Uterus (tissue), 4 donors: ENCODE measurements at places on chromosomes 3 and 15.

DNA sequence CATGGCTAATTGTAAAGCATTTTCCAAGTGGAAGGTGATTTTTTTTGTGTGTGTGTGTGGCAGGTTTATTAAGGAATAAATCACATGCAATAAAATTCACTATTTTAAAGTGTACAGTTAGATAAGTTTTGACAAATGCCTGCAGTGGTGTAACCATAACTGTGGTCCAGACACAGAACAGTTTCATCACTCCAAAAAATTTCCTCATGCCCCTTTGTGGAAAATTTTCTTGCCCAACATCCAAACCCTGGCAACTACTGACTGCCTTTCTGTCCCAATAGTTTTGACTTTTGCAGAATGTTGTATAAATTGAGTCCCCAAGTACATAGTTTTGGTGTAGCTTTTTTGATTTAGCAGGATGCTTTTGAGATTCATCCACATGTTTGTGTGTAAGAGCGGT is 135.1 kb upstream of the KLHL25 start:
- DNase-seq: no peak
- no peaks in the 10 kb centered on the region for H3K36me3 ChIP-seq
- no peak overlapping the region for H3K4me3 ChIP-seq
- H3K27me3 ChIP-seq: no peaks in the 10 kb centered on the region
- no peaks in the 10 kb centered on the region for H3K4me1 ChIP-seq
- H3K27ac ChIP-seq: peak overlapping the region; percentile 50

DNA sequence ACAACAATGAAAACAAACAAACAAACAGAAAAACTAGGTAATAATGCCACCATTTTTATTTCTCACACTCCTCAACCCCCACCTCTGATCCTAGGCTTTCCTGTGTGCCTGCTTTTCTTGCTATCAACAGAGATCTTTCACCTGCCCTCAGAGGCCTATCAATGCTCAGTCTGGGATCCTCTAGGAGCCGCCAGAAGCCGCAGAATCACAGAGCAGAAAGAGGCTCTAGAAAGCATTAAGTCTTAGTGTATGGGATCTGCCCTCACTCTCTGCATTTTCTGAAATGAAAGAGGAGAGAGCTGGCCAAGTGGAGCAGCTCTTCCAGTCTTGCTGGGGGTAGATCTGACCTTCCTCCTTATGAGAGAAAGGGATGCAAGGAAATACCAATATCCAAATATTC is 306.8 kb downstream of the TUSC7 start:
- DNase-seq: no peak

- no peak overlapping the region for H3K27ac ChIP-seq
- H3K36me3 ChIP-seq: no peaks in the 10 kb centered on the region
- no peak overlapping the region for H3K4me3 ChIP-seq
- no peaks in the 10 kb centered on the region for H3K27me3 ChIP-seq
Observed at GRCh38 chr3:42229266-42229941, 36.6 kb downstream of the CCK start.

DNA sequence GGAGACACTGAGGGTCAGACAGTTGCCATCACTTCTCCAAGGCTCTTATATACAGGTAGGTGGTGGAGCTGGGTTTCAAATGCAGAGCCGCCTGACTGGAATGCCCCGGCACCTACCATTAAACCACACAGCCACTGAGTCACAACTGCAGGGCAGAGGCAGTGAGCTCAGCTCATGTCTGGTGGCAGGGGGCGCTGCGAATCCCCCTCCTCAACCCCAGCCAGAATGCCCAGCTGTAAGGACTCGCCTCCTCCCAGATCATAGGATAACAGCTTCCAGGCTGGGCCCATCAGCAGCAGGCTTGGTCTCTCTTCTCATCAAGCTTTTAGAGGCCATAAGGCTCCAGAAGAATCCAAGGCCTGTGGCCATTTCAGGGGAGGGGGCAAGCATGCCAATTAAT is 26.4 kb downstream of the ADCY5 start:
- no peaks in the 10 kb centered on the region for H3K27me3 ChIP-seq
- no peak overlapping the region for H3K27ac ChIP-seq
- no peak for DNase-seq
- peaks cover 14% of the 10 kb centered on the region for H3K4me1 ChIP-seq
- no peaks in the 10 kb centered on the region for H3K36me3 ChIP-seq

DNA sequence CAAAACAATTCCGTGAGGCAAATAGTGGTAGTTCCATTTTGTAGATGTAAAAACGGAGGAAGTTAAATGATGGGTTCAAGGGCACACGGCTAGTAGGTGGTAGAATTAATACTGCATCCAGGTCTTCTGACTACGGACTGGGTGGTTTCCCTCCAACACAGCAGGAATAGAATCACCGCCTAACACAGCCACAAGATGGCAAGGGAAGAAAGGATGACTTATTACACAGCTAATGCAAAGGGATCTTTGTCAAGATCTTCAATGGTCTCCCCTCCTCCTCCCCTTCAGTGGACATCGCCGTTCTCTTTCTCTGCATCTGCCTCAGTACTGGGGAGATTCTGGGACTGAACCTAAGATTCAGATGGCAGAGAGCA is 524 bp upstream of the TOPBP1 start:
- H3K36me3 ChIP-seq: no peaks in the 10 kb centered on the region
- H3K4me1 ChIP-seq: peaks cover 7% of the 10 kb centered on the region
- H3K27ac ChIP-seq: peak overlapping the region; percentile 86
- no peaks in the 10 kb centered on the region for H3K27me3 ChIP-seq
- H3K4me3 ChIP-seq: peak overlapping the region; percentile 62

- H3K4me1 ChIP-seq: peaks cover 9% of the 10 kb centered on the region
- no peaks in the 10 kb centered on the region for H3K36me3 ChIP-seq
- peak overlapping the region; percentile 87 for H3K27ac ChIP-seq
Observed at GRCh38 chr15:90264671-90265070, 801 bp upstream of the NGRN start.

GRCh38 chr3:22887664-22888291 is 315.3 kb upstream of the UBE2E2 start:
- H3K36me3 ChIP-seq: no peaks in the 10 kb centered on the region
- no peaks in the 10 kb centered on the region for H3K4me1 ChIP-seq
- no peak for DNase-seq

GRCh38 chr15:63986185-63986680 is 60.1 kb downstream of the DAPK2 start:
- H3K27me3 ChIP-seq: no peaks in the 10 kb centered on the region
- no peaks in the 10 kb centered on the region for H3K36me3 ChIP-seq

DNA sequence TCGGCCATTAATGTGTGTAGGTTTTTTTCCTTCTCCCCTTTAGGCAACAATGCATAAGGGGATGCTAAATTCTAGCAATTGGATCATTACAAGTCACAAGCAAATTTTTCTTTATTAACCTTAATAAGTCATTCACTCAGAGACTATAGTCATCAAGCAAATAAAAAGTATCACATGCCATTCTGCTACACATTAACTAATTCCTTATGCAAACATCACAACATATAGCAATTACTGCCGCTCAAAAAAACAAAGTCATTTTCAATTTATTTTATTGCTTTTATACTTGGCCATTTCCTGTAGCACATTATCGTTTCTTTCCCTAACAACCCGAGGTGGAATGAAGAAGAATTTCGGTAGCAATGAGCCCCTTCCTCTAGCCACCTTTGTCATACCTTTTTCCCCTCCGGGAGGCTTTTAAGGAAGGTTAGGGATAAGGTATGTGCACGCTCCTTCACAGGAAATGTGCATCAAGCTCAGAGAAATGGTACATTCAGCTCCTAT is 421.2 kb downstream of the TIGIT start:
- no peak overlapping the region for H3K4me3 ChIP-seq
- no peak overlapping the region for H3K27ac ChIP-seq
- DNase-seq: no peak
- no peaks in the 10 kb centered on the region for H3K4me1 ChIP-seq

DNA sequence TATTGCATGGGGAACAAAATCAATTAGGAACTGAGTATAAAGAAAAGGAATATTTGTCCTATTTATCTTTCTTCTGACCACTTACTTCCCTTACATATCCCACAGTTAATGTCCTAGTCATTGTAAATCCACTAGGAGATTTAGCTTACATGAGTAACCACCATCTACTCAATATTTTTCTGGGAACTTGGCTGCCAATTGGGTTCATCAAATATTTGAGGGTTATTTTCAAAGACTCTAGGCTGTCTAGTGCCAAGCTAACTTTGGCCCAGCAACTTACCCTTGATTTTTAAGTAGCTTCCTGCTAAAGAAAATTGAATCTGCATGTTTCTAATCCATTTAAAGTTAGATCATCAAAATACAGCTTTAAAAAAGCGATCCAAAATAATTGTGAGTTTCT is 362.5 kb upstream of the EPHA3 start:
- H3K27ac ChIP-seq: no peak overlapping the region
- no peaks in the 10 kb centered on the region for H3K4me1 ChIP-seq
- no peaks in the 10 kb centered on the region for H3K36me3 ChIP-seq
- DNase-seq: no peak

DNA sequence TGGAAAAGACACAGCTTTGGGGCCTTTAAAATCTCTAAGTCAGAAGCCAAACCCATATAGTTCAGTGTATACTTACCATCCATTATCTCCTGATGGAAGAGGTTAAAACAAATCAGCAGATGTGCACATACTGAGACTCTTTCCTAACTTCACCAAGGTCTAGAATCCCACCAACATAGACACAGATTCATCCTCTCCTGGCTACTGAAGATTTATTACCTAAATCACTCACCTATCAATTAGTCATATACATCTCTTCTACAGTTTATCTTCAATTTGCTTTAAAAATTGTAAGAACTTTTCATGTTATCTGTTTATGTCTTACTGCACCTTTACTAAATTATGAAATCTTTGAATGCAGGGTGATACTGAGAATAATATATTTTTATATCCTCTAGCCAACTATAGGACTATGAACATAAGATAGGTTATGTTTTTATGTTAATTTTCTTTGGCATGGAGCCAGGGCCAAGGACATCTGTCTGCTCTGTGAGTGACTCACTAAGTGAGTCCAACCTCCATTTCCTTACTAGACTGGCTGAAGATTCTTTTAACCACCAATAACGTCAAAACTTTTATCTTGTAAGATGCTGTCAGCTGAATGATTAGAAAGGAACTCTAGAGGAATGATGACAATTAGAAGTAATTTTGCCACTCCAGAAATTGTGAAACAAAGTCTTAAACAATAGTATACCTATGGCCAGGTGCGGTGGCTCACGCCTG is 397.6 kb downstream of the FOXP1 start:
- no peak overlapping the region for H3K27ac ChIP-seq
- H3K4me3 ChIP-seq: no peak overlapping the region
- H3K4me1 ChIP-seq: no peaks in the 10 kb centered on the region
- H3K36me3 ChIP-seq: no peaks in the 10 kb centered on the region
